Neural progenitor cell (in vitro differentiated cells): ENCODE measurements at places on chromosomes 6 and 20. TPM values are rescaled to one million over a fixed set of nuclear protein-coding genes. Genes with fewer than 3 reads are reported as not detected.

- no peak overlapping the region for H3K4me3 ChIP-seq
- no peak overlapping the region for H3K27ac ChIP-seq
- no peaks in the 10 kb centered on the region for H3K36me3 ChIP-seq
These were observed 2.1 kb downstream of the DAAM2 start for GRCh38 chr6:39794231-39794630.

DNA sequence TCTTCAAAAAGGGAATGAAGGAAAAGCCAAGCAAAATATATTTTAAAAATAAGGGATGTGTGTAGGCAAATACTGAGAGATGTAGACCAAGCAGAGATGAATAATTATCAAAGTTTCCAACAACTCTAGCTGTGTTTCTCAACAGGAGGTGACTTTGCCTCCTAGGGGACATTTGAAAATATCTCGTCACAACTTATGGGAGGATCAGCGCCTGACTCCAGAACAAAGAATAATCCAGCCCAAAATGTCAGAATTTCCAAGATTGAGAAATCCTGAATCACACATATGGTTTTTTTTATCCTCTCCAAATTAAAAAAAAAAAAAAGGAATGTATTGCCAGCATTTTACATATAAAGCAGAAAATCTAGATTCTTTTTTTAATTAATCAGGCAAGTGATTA is 241.2 kb upstream of the ZFP64 start:
- DNase-seq, result no peak
- H3K4me1 ChIP-seq, result no peaks in the 10 kb centered on the region
- no peak overlapping the region for H3K4me3 ChIP-seq
- H3K36me3 ChIP-seq, result no peaks in the 10 kb centered on the region
- no peaks in the 10 kb centered on the region for H3K27me3 ChIP-seq
- H3K27ac ChIP-seq, result no peak overlapping the region

DNA sequence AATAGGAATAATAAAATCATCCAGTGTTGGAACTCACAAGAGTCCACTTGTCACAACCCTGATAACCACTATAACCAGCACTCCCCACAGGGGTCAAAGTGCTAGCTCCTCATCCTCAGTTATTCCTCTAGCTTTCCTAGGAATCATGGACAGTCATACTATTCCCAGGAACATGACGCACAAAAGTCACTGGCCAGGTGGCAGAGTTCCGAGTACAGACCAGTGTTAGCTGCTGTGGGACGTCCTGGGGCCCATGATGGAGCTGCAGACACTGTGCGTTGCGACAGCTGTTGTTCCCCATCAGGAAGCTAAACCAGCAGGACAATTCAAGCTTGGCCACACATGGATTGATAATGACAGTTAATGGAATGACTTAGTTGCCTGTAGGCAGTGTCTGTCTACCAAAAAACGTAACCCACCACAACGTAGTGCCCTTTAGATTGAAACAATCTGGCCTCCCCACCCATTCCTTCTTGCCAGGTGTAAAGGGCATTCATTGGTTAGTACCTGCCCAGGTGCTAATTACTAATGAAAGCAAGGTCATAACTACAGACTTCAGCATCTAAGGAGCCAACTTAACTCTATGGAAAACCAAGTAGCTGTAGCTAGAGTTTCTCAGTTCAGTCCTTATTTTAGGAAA is 17.4 kb downstream of the EZR start:
- DNase-seq, result peak; percentile 8
- H3K27ac ChIP-seq, result no peak overlapping the region
- H3K27me3 ChIP-seq, result no peaks in the 10 kb centered on the region
- H3K4me1 ChIP-seq, result no peaks in the 10 kb centered on the region
- H3K36me3 ChIP-seq, result no peaks in the 10 kb centered on the region
- no peak overlapping the region for H3K4me3 ChIP-seq

GRCh38 chr20:47502271-47503239 is 868 bp downstream of the NCOA3 start:
- peak overlapping the region; percentile 86 for H3K4me3 ChIP-seq
- no peaks in the 10 kb centered on the region for H3K27me3 ChIP-seq
- peak overlapping the region; percentile 84 for H3K27ac ChIP-seq
- H3K4me1 ChIP-seq, result peaks cover 37% of the 10 kb centered on the region

- peaks cover 3% of the 10 kb centered on the region for H3K4me1 ChIP-seq
- no peak overlapping the region for H3K27ac ChIP-seq
- DNase-seq, result no peak
These were observed 38.9 kb upstream of the CLIC5 start for GRCh38 chr6:46054516-46054915.

GRCh38 chr6:107110200-107110599 is 5.1 kb downstream of the BEND3 start:
- H3K36me3 ChIP-seq, result no peaks in the 10 kb centered on the region
- no peak overlapping the region for H3K27ac ChIP-seq
- H3K4me3 ChIP-seq, result no peak overlapping the region
- peaks cover 19% of the 10 kb centered on the region for H3K4me1 ChIP-seq
- no peak for DNase-seq

- H3K36me3 ChIP-seq, result no peaks in the 10 kb centered on the region
- peak within 1 kb of the TSS; percentile 86 for H3K27ac ChIP-seq
- H3K27me3 ChIP-seq, result peaks cover 15% of the 10 kb centered on the region
- peak within 1 kb of the TSS; percentile 96 for H3K4me3 ChIP-seq
- H3K4me1 ChIP-seq, result peaks cover 23% of the 10 kb centered on the region
These were observed at the start of gene LZTS3 for GRCh38 chr20:3172933-3173609. LZTS3 (minus strand) TSS chr20:3173549; CDS start chr20:3167163, 6,386 bp downstream.

- DNase-seq, result peak; percentile 50
- H3K4me3 ChIP-seq, result no peak overlapping the region
- peaks cover 14% of the 10 kb centered on the region for H3K4me1 ChIP-seq
- no peaks in the 10 kb centered on the region for H3K36me3 ChIP-seq
- no peaks in the 10 kb centered on the region for H3K27me3 ChIP-seq
- no peak overlapping the region for H3K27ac ChIP-seq
These were observed 270.8 kb downstream of the PREX1 start for GRCh38 chr20:48556956-48557355.

GRCh38 chr6:84078335-84078734 is 44.8 kb downstream of the MRAP2 start:
- H3K27ac ChIP-seq, result no peak overlapping the region
- no peaks in the 10 kb centered on the region for H3K27me3 ChIP-seq
- no peak overlapping the region for H3K4me3 ChIP-seq
- no peaks in the 10 kb centered on the region for H3K36me3 ChIP-seq
- peak; percentile 28 for DNase-seq

SPATA25 gene
- total RNA-seq, result 0.43 and 0.54 TPM in 2 replicates

SEMG1 gene
- total RNA-seq, result not detected in 2 replicates

ELOVL4 gene
- total RNA-seq, result 11.6 and 17.2 TPM in 2 replicates

TFAP2D gene
- not detected in 2 replicates for total RNA-seq
